ENCODE measurements at places on chromosomes 12 and 14.

DNA sequence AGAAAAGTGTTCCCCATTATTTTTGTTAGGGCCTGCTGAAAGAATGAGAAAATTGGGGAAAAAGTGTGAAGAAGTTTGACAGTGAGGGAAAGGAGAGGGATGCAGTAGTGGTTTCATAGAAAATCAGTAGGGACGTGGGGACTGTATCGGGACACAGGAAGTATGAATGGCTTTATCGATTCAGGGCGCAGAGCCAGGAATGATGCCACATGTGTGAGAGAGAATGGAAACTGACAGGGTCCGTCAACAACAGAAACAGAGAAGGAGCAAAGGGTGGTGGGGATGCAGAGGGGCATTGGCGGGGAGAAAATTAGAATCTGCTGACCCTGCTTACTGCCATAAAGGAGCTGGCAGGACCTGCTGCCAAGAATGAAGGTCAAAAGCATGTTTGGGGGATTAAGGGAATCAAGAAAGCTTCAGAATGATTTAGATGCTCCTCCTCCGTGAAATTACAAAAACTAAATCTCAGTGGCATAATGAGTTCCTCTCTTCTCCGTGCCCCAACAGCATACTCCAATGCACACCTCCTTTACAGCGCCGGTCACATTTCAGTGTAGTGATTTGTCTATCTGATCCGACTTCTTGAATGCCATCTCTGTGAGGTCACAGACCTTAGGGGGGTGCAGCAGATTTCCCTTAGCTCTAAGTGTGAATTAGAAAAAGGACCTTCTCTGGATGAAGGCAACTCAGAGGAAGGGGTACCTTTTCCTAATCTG, 92.6 kb downstream of the EMP1 start:
- DNase-seq: no peak

DNA sequence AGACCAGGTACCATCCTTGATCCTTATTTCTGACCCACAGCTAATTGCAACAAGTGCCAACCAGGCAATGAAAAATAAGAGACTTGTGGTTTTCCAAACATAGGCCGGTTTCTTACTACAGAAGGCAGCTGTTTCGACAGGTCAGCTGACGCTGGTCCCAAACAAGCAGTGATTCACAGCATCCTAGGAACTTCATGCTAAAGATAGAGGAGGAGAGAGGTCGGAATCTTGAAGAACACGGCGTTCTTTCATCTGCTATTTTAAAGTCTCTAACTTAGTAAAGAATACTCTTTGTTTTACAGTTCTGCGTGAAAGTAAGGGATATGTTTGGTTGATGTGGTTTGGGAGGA, 28.1 kb upstream of the ADGRD1 start:
- peak; percentile 65 for DNase-seq

DNA sequence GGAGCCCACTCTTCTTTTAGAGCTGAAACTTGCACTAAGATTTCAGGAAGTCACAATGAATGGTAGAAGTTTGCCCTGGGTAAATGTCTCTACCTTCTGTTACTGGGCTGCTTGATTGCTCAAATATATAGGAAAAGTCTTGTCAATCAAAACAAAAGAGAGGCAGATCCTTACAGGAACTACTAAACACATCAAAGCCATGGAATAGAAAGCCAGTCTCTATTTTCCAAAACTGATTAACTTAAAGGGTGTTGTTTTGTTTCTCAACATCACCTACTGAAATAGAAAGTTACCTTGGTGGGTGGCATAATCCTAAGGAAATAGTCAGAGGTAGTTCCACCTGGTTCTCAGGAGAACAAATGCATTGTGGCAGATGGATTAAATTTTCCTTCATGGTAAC, at the start of gene GPHB5:
TSS of gene GPHB5 (minus strand) at position 101 of the 400 bp plus-strand sequence. CDS start 1,086 bp downstream, outside the sequence.
- no peak for DNase-seq

GRCh38 chr12:91072931-91073330, 15.1 kb upstream of the KERA start:
- DNase-seq: no peak

- DNase-seq: no peak
These were observed 15.5 kb downstream of the SLC25A29 start for GRCh38 chr14:100290607-100291304.

GRCh38 chr12:47400266-47400665, 305.6 kb downstream of the RPAP3 start:
- DNase-seq: no peak

GRCh38 chr14:56248442-56248841, 130.2 kb downstream of the PELI2 start:
- DNase-seq: no peak

GRCh38 chr12:5096241-5096924, 52.7 kb downstream of the KCNA5 start:
- DNase-seq: no peak

DNA sequence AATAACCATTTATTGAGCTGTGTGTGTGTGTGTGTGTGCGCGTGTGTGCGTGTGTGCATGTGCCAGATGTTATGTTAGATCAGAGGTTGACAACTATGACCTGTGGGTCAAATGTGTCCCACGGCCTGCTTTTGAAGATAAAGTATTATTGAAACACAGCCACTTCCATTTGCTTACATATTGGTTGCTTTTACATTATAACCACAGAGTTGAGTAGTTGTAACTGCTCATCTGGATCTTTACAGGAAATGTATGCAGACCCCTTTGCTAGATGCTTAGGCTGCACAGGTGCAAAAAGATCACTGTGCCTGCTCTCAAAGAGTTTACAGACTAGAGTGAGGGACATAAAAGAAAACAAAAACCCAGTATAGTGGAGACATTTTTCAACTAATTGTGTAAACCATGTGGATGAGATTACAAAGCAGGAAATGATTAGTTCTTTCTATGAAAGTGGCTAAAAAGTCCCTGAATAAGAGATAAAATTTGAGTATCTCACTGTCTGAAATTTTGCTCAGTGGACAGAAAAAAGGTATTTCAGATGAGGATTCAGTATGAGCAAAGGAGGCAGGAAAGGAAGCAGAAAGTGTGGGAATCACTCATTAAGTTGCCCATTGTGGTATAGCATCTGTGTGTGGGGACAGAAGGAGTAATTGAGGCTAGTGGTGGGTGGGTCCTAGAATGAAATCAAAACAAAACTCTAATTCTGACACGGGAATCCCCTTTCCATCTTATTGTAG, 188.4 kb downstream of the PAH start:
- no peak for DNase-seq

DNA sequence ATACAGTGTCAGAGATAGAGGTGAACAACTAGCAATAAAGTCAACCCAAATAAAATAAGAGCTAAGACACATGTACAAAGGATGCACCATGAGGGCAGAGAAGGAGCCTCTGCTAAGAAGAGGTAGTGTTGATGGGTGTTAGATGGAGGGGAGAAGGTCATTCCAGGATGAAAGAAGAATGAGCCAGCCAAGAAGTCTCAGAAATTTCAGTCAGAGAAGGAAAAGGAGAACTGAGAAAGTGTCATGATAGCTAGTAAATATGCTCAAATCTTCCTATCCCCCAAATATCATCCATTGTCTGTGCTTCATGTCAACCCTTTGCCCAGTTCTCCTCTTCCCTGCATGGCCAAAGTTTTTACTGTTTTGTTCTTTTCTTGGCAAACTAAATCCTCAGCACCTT, 225.2 kb upstream of the BTG1 start:
- DNase-seq: no peak

- DNase-seq: no peak
These were observed 115.2 kb upstream of the NCOR2 start for GRCh38 chr12:124682425-124683151.

GRCh38 chr12:53645165-53645564, 19.0 kb upstream of the ATF7 start:
- DNase-seq: no peak

- peak; percentile 69 for DNase-seq
These were observed 201.9 kb upstream of the DIO3 start for GRCh38 chr14:101359221-101360053.

DNA sequence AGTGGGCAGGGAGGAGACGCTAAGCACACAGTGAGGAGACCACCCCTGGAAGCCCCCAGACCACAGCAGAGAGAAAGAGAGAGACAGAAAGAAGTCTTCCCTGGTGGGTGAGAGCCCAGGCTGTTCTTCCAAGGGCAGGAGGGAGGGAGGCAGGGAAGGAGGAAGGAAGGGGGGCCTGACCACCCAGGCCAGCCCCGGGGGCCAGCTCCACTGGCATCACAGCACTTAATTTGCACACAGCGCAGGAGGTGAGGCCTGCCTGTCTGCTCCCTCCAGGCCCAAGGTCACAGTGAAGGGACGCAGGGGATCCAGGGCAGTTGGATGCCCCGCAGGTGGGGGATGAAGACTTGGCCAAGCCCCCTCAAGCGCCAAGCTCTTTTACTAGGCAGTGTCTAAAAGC, 141.9 kb upstream of the C14orf180 start:
- no peak for DNase-seq

GRCh38 chr12:83113945-83114344, 427.2 kb downstream of the TMTC2 start:
- no peak for DNase-seq

DNA sequence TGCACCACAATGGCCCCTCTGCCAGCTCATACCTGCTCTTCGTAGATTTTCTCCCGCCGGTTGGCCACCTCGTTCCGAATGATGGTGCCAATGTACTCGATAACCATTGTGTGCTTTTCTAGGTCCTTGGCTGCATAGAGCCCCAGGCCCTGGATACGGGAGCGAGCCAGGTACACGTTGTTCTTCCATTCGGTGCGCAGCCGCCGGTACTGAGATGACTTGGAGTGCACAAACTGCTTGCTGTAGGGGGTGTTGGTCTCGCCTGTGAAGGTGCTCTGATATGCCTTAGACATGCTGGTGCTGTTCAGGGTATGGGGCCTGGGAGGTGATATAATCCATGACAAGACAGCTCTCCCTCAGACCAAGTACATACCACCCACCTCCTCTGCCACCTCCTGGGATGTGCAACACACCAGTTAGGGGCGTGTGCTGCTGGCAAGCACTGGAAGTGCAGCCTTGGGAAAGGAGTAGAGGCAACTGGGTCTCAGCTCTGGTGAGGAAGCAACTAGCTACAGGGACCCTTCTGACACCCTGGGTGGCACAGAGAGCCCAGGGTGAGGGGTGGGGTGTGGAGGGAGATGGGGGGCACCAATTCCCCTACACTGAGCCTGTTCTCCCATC, 4.1 kb upstream of the PRKAG1 start:
- no peak for DNase-seq

DNA sequence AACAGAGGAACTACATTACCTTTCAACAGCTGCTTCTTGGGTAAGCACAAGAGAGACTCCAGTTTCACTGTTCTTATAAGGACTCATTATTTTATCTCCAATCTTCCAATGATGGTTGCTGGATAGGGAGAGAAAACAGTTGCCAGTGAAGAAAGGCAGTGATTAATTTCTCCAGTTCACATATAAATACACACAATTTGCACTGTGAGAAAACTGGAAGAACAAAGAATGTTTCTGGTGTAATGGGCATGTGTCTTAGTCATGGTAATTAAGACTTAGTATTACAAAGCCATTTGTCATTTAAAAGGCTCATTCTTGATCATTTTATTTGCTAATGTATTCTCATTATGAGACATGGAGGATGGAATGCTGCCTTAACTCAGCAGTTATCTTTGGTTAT, 78.0 kb upstream of the FAR2 start:
- no peak for DNase-seq

- peak; percentile 23 for DNase-seq
These were observed 64.3 kb upstream of the STON2 start for GRCh38 chr14:81464253-81465002.

- DNase-seq: no peak
These were observed 289.1 kb downstream of the CACNA1C start for GRCh38 chr12:2341871-2342270.

DNA sequence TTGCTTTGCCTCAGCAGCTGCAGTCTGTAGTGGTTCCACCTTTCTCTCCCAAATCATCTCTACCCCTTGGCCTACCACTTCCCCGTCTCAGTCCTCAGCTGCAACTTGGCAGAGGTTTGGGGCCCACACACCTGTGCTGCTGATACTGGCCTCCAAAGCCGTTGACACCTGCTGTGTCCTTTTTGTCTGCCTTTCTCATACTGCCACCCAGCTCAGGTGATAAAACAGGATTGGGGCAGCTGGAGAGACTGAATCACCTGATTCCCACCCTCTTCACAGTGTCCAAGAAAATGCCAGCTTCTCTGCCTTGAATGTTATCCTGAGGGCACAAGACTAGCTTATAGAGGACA, 103.7 kb downstream of the ETV6 start:
- DNase-seq: no peak

GRCh38 chr12:117328556-117329100, 32.8 kb downstream of the NOS1 start:
- DNase-seq: no peak

- DNase-seq: peak; percentile 48
These were observed 39.5 kb downstream of the BEGAIN start for GRCh38 chr14:100547633-100548294.

- DNase-seq: no peak
These were observed 136.4 kb downstream of the PTPRR start for GRCh38 chr12:70784042-70784668.
